ENCODE measurements at places on chromosomes 5 and 9.

DNA sequence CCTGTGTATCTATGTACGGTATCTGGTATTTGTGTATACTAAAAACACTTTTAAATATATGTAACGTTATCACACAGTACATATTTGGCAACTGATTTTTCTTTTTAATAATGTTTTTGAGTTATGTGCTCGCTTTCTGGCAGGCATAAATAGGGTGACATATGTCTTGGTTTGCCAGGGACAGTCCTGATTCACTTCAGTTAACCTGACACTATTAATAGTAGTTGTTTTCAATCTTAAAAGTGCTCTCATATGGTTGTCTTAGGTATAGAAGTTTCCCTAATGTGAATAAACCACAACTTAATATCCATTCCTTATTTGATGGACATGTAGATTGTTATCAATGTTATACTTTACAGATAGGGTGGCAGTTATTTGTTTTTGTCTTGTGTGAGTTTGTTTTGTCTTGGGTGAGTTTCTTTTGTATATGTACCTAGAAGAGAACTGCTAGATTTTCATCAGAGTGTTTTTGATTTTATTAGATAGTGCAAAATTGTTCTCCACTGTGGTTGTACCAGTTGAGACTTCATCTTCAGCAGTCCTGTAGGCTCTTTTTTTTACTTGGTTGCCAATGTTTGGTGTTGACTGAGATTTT is 7.9 kb downstream of the G3BP1 start:
- DNase-seq, result no peak

DNA sequence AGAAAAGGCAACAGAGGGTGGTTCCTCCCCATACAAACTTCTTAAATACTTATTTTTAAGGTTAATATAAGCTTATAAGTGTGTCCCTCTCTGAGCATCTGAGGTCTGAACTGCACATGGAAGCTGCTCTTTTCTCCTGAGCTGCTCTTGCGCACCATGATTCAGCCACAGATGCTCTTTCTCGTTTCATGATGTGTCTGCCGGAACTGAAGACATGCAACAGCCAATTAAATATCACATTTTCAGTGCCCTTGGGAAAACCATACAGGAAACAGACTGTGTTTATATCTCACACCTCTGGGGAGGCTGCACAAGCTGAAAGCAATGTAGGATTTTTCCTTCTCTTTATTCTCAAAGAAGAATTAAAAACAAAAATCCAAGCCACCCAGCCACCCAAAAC is 96.8 kb upstream of the NREP start:
- no peak for DNase-seq

DNA sequence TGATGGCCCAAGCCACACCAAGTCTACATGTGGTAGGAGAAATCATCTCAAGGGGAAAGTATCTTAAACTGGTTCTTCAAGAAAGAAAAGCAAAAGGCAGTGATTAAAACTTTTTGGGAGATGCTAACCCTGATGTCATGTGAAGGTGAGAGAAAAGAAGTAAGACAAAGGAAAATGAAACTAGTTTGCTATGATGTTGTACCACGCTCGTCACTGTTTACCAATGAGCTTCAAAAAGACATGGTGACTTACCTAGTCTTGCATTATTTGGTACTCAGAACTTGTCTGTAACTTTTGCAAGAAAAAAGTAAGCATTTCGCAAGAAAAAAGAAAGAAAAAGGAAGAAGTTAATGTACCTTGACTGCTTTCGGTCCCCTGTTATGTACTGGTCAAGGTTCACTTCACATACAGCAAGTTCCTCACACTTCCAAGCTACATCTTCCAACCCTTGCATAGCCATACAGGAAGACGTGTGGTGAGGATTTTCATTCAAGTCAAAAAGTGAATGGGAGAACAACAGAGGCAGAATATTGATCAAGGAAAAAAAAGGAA is 739.3 kb downstream of the NR2F1-AS1 start:
- no peak for DNase-seq

GRCh38 chr5:91910655-91911054 is 527.5 kb upstream of the ARRDC3 start:
- DNase-seq, result no peak

All from stimulated activated CD4-positive, alpha-beta T cell treated with anti-CD3 and anti-CD28 coated beads, Interleukin-4, amount 100 ng/mL, for 48 hours (primary cell).